ENCODE measurements at places on chromosomes 4 and X.

GRCh38 chrX:111652719-111653118 is 28.3 kb upstream of the ALG13 start:
- DNase-seq: peak; percentile 33

GRCh38 chrX:23317799-23318724 is 16.6 kb upstream of the PTCHD1 start:
- peak; percentile 77 for DNase-seq

- no peak for DNase-seq
These were observed 151.3 kb downstream of the DCLK2 start for GRCh38 chr4:150229520-150229919.

DNA sequence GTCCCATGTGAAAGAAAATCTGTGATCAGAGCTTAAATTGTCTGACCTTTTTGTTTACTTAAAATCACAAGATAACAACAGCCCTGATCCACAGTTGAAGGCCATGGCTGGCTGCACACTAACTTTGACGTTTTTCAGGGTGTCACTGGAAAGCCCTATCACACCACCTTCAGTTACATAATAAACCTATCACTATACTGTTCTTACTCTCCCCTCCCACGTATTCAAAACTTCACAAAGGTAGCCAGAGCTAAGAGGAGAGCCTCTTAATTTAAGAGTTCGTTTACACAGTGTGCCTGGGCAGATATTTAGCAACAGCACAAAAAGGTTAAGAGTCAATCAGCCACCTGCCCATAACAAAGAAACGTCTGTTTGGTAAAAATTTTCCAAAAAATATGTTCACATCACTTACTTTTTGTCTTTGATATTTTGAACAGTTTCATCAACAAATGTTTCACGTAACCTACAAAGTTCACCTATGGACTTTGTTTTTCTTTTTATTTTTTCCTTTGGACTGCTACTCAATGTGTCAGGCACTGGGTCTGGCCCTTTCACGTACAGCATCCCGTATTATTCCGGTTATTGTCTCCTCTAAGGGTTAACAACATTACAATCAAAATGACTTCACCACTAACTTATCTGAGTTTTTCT is 25.0 kb downstream of the RFC1 start:
- no peak for DNase-seq

GRCh38 chr4:174266416-174266815 is 17.1 kb downstream of the FBXO8 start:
- no peak for DNase-seq

- DNase-seq: no peak
These were observed 681 bp upstream of the UPF3B start for GRCh38 chrX:119853444-119853843.

- no peak for DNase-seq
These were observed 537 bp upstream of the PRKX start for GRCh38 chrX:3713937-3714434.

DNA sequence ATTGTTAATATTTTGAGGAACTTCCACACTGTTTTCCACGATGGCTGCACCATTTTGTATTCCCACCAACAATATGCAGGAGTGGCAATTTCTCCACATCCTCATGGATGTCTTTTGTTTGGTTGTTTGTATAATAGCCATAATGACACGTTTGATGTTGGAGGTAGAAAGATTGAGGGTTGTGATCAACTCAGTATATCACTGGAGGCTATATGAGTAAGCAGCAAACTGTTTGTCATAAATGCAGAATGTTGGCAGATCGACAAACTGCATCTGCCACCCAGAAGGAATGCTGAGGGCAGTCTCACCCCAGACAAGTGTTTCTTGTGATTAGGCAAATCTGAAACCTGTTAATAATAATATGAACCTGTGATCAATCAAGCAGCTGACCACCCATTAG is 243.9 kb upstream of the WDFY3 start:
- no peak for DNase-seq

GRCh38 chr4:76310683-76311082 is 4.2 kb downstream of the STBD1 start:
- DNase-seq: no peak

DNA sequence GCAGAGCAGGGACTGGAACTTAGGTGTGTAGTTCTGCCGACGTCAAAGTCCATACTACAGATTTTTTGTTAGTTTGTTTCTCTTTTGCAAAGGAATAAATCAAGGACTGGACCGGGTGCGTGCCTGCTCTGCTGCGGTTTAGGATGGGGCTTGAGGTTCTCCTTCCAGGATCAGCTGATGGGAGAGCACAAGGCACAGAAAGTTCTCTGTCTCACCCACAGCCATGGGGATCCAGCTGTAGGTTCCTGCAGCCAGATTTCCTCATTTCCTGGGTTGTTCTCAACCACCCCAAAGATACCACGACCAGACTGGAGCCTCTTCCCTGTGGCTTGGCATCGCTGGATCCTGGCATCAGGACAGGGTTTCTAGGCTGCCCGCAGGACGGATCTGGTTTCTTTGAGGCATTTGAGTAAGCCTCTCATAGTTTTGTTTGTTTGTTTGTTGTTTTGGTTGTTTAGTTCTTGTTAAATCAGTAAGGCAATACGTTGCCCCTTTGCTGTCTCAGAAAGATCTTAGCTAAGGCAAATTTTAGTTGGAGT is 789 bp upstream of the SRPX start:
- DNase-seq: no peak

- DNase-seq: no peak
These were observed 1583.3 kb downstream of the STIM2 start for GRCh38 chr4:28443801-28444412.

GRCh38 chrX:39836802-39837420 is 260.8 kb downstream of the BCOR start:
- DNase-seq: no peak

DNA sequence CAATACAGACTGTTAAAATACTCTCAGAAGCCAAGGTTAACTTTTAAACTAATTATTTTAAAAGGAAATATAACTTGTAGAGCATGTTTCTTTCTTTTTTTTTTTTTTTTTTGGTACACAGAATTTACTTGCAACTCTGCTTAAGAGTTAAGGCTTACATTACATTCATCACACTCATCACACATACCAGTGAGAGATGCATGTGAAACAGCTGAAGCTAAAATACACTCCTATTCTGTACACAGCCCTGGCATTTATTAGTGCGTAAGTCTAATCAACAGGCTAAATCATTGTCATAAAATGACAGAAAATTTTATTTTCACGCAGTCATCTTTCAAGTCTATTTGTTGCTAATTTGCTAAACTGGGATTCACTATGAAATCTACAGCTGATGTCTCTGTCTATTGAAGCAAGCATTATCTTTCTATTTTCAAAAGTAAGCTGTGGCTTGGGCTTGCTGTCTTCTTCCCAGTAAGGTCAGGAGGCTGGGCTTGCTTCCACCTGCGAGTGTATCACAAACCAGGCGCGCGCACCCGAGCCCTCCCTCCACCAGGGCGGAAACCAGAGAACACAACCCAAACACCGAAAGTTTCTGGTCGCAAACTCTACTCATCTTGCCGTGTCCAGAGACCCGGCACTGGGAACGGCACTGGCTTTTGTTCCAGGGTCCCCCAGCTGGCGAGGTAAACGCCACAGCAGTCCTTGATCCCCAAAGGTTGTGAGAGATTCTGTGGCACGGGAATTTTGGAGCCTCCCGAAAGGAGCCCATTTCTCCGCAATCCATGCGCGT is 3.9 kb downstream of the MAML3 start:
- peak; percentile 67 for DNase-seq

DNA sequence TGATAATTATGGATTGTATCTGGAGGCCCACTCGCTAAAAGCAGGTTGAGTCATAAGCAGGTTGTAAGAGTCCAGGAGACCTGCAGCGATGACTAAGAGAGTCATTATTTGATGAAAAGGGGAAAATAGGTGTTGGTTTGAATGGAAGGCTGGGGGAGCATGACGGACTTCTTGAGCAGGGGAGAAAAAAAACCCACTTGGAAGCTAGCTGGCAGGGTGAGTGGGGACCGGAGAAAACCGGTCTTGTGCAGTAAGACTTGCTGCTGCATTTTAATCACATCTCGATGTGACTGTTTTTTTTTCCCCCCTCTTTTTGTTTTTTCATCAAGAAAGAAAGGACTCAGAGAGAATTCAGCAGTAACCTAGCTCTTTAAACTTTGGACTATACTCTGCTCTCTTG is 90.0 kb downstream of the IGSF1 start:
- no peak for DNase-seq

DNA sequence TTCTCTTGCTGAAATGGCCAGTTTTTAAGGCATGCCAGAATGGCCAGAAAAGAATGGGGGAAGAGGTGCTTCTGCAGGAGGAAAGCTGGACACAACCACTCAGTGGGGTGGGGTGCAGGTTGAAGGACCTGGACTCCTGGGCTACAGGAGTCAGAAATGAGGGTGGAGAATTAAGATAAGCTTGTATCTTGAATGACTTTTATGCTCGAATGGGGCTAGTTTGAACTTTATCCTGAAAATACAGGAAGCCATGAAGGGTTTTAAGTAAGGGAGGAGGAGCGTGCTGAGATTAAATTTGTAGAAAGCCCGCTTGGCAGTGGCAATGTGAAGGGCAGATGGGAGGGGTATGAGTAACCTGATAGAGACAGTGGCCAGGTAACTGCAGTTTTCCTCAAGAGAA is 66.5 kb downstream of the ELOVL6 start:
- no peak for DNase-seq

DNA sequence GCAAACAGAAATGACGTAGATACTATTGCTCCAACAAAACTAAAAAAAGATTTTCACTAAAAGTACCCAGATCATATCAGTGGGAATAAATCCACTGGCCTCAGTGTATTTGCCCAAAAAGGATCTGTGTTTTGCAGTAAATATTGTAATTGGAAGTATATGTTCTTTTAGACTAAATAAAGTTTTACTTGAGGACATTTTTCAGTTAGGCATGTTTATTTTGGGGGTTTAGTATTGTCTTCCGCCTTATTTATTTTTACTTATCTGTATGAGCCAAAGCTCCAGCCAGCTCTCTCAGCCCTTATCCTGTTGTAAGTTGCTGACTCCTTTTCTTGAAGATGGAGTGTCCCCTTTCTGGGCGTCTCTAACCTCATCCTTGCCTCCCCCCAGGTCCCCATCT is 49.8 kb downstream of the PTTG2 start:
- no peak for DNase-seq

- DNase-seq: no peak
These were observed 87.0 kb downstream of the ANXA3 start for GRCh38 chr4:78638337-78639172.

- no peak for DNase-seq
These were observed 53.3 kb downstream of the TLL1 start for GRCh38 chr4:165926307-165926706.

DNA sequence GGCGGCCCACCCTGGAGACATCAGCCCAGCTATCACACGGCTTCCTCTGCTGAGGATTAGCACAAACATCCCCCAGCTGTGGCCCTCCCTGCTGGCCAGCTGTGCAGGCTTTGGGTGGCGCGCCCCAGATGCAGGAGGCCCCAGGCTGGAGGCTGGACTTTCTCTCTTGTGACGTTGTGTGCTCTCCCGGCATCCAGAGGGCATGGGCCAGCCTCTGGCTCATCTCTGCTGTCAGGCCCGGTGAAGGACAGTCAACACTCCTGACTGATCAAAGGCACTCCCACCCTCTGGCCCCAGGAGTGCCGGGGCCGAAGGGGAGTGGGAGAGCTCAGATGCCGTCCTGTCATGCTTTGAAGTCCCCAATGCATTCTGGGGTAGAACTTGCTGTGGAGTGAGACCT is 29.9 kb upstream of the PJA1 start:
- no peak for DNase-seq

- DNase-seq: peak; percentile 70
These were observed 209.8 kb upstream of the NR3C2 start for GRCh38 chr4:148651991-148652390.

GRCh38 chrX:119726900-119727555 is 31.4 kb upstream of the SOWAHD start:
- no peak for DNase-seq

DNA sequence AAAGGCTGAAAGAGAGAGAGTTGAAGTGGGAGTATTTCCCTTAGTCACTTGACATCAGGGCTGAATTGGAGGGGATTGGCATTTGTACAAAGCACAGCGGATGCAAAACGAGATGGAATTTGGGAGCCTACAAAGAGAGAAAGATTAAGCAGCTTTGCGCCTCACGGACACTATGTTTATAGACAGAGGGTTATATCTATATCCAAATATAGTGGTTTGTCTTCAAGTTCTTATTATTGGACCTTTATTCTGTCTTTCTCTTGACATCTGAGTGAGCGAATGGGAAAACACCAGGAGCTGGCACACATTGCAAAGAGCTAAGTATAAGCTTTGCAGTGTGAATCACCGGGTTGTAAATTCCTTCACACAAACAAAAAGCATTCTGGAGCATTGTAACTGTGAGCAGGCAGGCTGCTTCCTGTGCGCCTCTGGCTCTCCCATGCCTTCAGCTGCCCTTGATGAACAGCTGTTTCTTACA is 500.2 kb downstream of the STIM2 start:
- no peak for DNase-seq

GRCh38 chrX:29470030-29470429 is 745.3 kb upstream of the MAGEB2 start:
- no peak for DNase-seq

GRCh38 chr4:2458546-2459491 is 10.1 kb upstream of the RNF4 start:
- no peak for DNase-seq

DNA sequence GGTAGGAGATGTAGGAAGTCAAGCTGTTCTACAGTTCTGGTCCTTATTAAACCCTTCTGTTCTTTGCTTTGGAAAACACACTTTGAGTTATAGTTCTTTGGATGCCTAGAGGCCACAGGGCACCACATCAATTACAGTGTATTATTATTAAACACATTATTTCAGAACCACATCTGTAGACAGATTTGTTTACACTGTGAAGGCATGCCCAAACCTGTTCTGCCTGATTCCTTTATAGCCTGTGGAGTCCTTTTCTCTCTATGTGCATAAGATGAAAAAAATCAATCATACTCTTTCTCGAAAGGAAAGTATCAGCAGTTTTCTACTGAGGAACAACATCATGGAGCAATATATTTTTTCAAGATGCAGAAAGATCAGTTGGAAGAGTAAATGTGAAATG is 371.3 kb upstream of the INTU start:
- no peak for DNase-seq

- DNase-seq: no peak
These were observed 581.4 kb upstream of the DIPK2B start for GRCh38 chrX:45781901-45782553.

DNA sequence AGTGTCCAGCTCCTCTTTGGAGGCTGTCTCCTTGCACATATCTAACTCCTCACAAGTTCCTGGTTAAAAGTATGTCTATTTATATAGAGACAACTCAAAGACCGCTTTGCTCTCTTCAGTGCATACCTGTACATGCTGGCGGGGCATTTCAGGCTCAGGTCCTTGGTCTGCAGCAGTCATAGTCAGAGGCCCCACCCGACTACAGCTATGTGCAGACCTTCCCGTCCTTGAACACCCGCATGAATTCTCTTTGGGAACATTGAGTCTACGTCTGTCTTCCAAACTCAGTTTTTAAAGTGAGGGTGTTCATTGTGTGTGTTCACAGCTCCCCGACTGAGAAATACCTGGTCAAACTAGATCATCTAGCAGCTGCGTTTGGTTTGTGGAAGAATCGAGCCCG is 4.2 kb downstream of the BCOR start:
- no peak for DNase-seq

DNA sequence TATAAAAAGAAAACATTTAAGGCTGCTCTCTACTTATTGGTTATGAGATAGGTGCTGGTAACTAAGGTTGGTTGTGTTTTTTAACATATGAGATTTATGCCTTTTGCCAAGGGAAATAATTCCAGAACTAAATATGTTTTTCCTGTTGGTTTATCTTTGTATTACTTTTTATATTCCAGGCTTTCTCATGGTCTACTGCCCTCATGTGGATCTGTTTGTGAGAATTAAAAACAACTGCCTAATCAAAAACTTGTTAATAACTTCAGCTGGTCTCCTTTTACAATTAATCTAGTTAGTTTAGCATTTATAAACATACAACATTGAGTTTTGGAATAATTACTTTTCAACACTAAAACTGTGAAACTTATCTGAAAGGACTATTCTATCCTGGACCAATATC is 1208.3 kb downstream of the ADGRL3 start:
- no peak for DNase-seq
